Activated T-cell treated with anti-CD3 and anti-CD28 coated beads for 24 hours (primary cell): ENCODE measurements at places on chromosomes 1 and 21.

DNA sequence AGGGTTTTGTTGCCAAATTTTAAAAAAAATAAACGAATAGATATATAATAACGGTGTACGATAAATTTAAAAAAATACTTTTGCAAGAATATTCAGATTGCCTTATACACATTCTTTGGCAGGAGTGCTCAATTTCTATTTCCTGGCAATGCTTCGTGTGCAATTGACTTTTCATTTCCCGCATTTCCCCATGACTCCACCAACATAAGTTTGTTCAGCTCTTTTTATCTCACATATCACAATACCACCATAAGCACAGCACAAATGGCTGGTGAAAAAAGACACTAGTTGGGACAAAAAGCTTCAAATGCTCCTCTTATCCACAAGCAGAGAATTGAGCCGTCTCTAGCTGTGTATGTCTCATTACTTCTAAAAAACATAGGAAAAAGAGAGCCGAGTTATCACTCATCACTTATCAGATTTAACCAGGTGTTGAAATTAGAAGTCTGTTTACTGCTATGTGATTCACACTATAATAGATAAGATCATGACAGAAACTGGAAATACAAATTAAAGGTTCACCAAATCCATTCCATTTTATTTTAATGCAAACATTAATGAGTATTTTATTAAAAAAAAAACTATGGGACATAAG lies 28.9 kb upstream of the RGS1 start:
- DNase-seq: no peak

DNA sequence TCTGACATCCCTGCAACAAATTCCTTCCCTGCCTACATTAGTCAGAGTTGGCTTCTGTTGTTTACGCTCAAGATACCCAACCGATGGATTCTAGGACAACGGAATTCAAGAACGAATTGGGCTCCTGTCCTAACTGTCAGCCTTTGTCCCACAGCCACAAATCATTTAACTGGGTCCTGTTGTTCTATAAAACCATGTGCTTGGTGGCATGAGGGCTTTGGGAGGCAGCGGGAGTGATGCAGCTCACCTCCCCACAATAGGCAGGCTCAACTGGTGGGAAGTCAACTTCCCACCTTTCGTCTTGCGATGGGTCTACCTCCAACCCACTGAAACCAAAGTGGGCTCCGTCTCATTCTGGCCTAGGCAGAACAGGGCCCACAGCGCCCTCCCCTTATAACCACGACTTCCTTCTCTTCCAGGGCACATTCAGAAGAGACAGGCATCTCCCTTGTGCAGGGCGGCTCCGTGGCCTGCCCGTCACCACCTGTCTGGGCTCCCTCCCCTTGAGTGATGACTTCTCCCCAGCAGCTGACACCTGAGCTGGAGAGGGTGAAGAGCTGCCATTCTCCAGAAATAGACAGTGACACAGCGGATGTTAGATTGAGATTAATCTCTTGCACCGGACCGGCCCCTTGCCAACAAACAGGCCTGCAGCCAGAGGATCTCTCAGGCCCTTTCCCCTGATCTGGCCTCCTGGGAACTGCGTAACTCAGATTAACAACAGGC lies 26.5 kb downstream of the LRRC38 start:
- no peak for DNase-seq

DNA sequence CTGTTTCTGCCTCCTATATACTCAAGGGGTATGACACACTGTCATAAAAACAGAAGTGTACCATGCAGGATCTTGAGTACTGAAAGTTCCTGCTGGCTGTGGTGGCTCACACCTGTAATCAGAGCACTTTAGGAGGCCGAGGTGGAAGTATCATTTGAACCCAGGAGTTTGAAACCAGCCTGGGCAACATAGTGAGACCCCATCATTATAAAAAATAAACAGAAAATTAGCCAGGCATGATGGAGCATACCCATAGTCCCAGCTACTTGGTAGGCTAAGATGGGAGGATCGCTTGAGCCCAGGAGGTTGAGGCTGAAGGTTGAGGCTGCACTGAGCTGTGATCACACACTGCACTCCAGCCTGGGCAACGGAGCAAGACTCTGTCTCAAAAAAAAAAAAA lies 20.1 kb downstream of the ERI3 start:
- DNase-seq: no peak

DNA sequence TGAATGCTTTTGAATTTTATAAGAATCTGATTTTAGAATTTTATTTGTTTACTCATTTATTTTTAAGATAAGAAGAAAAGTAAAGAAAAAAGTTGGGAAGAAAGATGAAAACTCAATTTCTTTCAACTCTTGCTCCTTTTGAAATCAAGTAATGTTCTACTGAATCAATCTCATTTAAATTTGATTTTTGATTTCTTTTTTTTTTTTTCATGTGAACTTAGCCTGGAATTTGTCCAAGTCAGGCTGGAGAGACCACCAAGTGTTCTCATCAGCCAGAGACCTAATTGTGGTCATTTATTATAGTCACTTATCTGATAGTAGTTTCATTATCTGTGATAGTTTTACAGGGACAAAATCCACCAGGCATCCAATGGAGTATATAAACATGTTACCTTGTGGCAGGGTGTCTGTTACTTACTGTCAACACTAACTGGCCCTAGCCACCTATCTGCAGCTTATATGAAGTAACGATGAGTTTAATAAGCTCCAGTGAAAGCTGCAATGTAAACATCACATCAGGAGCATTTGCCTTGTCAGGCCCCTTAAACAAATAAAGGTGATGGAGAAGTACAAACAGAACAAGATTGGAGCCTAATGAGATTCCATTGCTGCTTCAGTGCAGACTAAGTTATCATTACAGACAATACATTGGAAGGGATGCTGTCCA lies 39.2 kb downstream of the HLX start:
- no peak for DNase-seq

DNA sequence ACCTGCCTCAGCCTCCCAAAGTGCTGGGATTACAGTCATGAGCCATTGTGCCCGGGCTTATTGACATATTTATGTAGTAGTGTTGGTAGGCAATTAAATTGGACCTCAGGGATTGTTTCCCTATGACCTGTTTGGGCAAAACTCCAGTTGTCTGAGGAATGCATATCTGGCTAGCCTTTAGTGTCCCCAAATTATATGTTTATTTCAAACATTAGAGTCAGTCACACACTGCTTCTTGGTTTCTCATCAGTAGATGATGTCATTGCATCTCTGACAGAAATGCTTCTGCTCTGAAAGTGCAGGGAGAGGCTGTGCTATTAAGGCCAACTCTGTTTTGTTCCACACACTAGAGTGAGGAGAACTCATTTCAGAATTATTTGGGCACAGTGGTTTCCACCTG lies 12.5 kb downstream of the PIP5K1A start:
- DNase-seq: no peak
